ENCODE measurements at places on chromosomes 16 and 17. TPM values are rescaled to one million over a fixed set of nuclear protein-coding genes. Genes with fewer than 3 reads are reported as not detected.
A peak's percentile ranks its signal among the peaks of the same experiment; 100 is the strongest.

- no peak for DNase-seq
Observed at GRCh38 chr17:11493936-11494335, 104.3 kb upstream of the DNAH9 start.

- no peak for DNase-seq
Observed at GRCh38 chr17:67156269-67157199, 88.5 kb downstream of the HELZ start.

DNA sequence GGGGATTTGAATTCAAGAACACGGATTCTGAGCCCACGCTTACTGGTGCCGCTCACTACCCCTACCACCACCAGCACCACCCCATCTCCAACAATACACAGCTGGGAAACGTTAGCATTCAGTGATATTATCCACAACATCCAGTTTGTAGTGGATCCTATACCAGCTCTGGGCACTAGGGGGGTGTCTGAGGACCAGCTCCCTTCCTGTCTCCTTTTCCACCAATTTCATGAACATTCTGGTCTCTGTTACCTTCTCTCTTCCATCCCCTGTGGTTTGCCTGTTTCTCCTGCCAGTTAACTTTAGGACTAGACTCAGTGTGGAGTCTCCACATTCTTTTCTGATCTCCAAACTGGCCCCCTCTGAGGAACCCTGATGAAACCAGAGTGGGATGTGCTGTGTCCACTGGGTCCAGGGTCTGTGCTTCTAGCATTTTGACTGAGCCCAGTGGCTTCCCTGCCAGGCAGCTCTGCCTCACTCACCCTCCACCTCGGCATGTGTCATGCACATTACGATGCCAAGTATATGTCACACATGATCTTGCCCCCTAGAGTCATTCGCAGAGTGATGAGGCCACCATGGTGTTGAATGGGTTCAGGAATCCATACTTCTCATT is 187.0 kb upstream of the CDH13 start:
- DNase-seq: no peak

DNA sequence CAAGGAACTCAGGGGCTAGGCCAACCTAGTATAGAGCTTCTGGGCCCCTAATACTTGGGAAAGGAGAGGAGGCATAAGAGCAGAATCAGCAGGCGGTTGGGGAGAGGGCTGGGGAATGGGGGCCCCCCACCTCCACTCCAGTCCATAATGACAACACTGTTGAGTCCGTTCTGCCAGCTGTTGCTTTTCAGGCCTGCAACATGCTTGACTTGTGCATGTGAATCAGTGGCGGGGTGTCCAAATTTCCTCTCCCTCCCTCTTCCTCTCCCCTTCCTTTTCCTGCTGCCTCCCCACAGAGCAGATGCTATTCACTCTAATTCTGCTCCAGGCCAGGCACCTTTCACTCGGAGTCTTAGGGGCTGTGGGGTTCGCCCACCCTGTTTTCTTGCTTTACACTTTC is 31.7 kb downstream of the SGSM2 start:
- no peak for DNase-seq

KCNH4 gene
- not detected for total RNA-seq

DNA sequence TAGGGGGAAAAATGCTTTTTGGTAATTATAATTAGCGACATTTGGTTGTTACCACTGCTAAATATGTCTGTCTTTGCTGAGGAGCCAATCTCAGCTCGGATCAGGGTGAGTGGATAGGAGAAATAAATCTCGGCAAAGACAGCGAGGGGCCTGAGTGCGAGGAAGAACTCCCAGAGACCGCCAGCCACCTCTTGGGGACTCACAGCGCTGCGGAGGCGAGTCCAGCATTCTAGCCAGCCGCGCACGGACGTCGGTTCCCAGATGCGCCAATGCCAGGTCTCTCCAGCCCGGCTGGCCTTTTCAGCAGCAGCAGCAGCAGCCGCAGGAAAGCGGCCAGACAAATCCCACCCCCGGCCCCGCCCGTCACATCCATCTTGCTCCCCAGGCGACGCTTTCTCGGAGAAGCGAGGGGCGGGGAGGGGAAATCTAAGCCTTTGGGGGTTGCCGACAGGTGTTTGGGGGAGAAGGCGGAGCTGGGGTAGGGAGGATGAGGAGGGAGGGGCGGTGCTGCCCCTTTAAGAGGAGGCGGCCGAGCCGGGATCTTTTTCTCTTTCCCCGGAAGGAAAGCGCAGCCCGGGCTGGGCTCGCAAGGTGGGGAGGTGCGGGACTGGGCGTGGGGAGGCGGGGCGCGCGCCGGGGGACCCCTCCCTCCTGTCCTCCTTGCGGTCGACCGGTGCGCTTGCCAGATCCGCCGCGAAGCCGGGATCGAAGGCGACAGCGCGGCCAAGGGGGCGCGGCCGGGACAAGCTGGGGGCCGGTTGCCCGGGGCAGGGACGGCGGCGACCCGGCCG is at the start of gene ITGA3:
ITGA3 (plus strand) TSS at position 685 of the 791 bp plus-strand sequence. CDS start 330 bp downstream, outside the sequence.
- peak; percentile 94 for DNase-seq

- DNase-seq: no peak
Observed at GRCh38 chr17:54944796-54945195, 23.7 kb downstream of the COX11 start.

NLRC5 gene
- 6.6 TPM for total RNA-seq

MYH13 gene
- total RNA-seq: not detected

DNAI2 gene
- total RNA-seq: not detected

RPRML gene
- total RNA-seq: not detected

- no peak for DNase-seq
Observed at GRCh38 chr17:29911641-29912177, 18.3 kb downstream of the SSH2 start.

DNA sequence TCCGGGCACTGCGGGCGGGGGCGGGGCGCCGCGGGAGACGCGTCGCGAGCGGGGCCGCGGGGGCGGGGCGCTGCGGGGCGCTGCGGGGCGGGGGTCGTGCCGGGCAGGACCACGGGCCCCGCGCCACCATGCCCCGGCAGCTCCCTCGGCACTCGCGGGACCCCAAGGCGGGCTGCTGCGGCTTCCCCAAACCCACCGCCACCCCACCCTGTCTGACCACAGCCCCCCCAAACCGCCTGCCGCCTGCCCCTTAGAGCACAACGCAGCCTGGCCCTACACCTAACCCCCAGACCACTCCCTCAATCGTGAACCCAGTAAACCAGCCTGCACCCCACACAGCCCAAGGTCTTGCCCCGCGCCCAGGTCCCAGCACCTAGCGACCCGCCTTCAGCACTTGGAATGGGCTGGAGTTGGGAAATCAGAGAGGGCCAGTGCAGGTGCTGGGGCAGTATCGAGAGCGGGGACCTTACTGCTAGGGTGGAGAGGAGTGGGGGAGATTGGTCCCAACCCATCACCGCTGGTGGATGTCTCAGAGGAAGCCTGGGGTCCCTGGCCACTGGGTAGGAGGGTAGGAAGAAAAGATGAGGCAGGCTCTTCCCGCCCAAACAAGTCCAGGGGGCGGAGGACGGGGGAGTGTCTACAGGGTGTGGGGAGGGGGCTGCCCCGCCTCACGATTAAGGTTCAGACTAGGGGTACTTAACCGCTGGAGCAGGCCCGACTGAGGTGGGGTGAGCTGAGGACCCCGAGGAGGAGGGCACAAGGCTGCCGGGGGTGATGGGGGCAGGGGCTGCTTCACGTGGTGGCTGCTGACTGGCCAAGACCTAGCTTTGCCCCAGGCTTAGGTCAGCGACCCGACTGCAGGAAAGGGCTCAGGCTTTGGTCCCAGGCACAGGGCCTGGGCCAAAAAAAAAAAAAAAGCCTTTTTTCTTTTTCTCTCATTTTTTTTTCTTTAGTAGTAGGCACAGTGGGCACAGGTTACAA is 539 bp upstream of the VAMP2 start:
- DNase-seq: no peak

DNA sequence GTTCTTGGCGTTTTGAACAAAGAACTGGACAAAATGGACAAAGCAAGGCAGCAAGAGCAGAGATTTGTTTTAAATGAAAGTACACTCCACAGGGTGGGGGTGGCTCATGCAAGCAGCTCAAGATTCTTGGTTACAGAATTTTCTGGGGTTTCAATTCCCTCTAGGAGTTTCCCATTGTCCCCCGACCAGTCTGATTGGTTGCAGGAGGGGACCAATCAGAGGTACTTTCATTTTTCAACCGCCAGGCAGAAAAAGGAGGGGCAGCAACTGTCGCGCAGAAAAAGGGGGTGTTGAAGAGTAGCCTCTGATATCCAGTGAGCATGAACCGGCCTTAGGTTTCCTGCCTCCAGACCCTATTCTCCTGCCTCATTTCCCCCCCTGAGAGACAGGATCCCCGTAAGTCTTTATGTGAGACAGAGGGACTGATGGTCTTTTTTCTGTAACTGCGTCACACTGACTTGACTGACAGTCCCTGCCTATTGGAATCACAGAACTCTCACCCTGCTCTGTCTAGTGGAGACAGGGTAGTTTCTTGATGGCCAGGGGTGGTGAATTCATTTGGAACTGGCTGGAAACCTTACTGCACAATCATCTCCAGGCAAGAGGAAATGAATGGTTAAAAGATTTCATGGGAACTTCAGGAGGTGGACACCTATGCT is 59.4 kb upstream of the ALOX12 start:
- DNase-seq: no peak

TPSG1 gene
- total RNA-seq: not detected

DNA sequence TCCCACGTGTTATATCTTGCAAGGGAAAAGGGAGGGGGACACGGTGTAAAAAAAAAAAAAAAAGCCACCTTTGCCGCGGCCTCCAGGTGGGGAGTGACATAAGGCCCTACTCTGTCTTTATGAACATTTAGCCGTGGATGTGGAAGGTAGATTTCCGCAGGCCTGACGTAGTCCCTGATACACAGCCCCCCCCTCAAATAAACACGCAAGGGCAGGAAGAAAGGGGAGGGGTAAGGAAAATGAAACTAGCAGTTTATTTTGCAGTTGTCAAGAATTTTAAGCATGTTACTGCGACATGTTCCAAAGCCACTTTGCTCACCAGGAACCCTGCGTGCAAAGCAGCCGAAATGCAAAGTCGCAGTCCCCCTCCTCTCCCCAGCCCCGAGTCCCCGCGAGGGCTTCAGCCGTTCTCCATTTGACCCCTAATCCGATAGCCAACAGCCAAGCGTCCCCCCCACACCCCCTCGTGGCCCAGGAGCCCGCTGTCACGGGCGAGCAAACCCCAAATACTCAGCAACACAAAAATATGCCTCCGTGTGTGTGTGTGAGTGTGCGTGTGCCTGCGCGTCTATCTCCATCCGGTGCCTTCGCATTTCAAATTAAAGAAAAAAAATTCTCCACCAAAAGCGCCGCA is 1.2 kb downstream of the CBX4 start:
- DNase-seq: no peak

DNA sequence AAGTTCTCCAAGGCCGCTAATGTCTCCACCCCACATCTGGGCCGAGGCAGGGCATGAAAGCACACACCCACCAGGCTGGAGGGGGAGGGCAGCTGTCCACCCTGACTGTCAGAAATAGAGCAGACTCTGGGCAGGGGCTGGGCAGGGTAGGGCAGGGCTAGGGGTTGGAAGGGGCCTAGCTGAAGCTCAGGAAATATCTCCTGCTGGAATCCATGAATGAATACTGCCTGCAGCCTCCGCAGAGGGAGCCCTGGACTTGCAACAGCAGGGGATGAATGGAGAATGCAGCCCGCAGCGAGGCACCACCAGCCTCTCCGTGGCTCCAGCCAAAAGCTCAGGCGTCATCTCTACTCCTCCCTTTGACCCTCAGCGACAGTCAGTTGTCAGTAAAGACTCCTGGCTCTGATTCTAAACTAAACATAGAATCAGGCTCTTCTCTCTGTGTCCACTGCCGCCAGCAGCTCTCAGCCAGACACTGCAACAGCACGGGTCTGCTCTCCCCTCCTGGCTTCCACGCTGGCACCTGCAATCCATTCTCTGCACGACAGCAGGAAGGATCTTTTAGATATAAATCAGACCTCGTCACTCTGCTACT is 23.9 kb upstream of the NGFR start:
- DNase-seq: no peak

LGALS9B gene
- total RNA-seq: not detected

SNAI3 gene
- total RNA-seq: not detected

- no peak for DNase-seq
Observed at GRCh38 chr17:80260791-80261158, at the start of gene RNF213. Gene RNF213 (plus strand): TSS chr17:80260852. CDS start chr17:80263682, 2,830 bp downstream.

SSTR5 gene
- total RNA-seq: not detected

DNA sequence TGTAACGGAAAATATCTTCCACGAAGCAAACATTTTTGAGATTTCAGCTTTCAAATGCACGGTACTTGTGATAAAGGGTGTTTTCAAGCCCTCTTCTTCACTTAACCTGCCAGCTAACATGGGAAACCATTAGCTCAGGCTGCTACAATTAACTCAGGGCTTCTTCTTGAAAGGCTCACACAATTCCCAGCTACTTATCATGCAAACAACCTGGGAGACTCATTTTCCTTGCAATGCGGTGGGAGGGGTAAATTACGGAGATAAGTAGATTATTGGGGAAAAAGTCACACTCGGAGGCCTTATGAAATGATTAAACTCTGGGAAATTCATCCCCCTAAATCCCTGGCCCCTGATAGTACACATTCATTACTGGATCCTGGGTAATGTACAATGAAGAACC is 266.4 kb downstream of the STX8 start:
- no peak for DNase-seq

DNA sequence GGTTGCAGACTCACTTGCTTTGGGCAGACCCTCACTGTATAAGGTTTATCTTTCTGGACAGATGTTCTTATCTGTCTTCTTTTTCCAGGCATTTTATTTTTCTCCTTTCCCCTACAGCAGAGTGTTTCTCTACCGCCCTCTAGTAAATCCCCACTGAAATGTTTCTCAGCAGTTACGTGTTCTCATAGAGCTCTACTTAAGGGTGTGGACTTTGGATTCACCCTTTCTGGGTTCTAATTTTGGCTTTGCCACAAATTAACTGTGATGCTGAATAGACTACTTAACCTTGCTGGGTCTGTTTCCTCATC is 2.0 kb downstream of the ADAT1 start:
- no peak for DNase-seq

SGSM2 gene
- 43.2 TPM for total RNA-seq

GRCh38 chr17:75084039-75084660 is 3.6 kb upstream of the SLC16A5 start:
- no peak for DNase-seq

- no peak for DNase-seq
Observed at GRCh38 chr16:85909932-85910853, 11.2 kb downstream of the IRF8 start.

DNA sequence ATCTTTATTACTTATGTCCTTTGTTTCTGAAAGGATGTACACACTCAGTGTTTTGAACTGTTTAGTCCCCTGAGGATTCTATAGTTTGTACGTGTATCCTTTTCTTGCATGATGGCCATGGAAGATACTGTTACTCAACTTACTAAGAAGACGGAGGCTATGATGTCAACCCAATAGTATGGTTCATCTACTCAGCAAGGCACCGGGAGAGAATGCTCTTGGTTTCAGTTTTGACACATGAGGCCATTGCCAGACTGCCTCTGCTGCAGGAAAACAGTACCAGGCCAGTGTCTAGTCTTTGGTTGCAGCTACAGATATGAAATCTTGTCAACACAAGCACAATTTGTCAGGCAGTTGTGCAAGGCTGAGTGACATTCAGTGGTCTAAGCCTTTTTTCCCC is 134.5 kb downstream of the MRTFB start:
- DNase-seq: no peak

GRCh38 chr17:48129981-48130380 is 22.4 kb downstream of the SNX11 start:
- DNase-seq: no peak

ARHGAP23 gene
- total RNA-seq: 109 TPM

- no peak for DNase-seq
Observed at GRCh38 chr17:7557775-7558543, 591 bp upstream of the TNFSF13 start.

C16orf90 gene
- not detected for total RNA-seq

PIK3R6 gene
- total RNA-seq: not detected

GRCh38 chr17:41959030-41959335 is 7.6 kb upstream of the CNP start:
- no peak for DNase-seq

AXIN1 gene
- total RNA-seq: 27.2 TPM

Data from chondrocyte (in vitro differentiated cells).